ENCODE measurements at places on chromosomes 5 and 9. TPM values are rescaled to one million over a fixed set of nuclear protein-coding genes. Genes with fewer than 3 reads are reported as not detected.

SAXO1 gene
- total RNA-seq, result not detected

PROB1 gene
- 5.2 TPM for total RNA-seq

POLE3 gene
- 77.1 TPM for total RNA-seq

RAI14 gene
- 0.71 TPM for total RNA-seq

C5orf22 gene
- total RNA-seq, result 26.2 TPM

ADAMTS19 gene
- not detected for total RNA-seq

HAUS6 gene
- 25.3 TPM for total RNA-seq

IFNA21 gene
- total RNA-seq, result not detected

TMEM252 gene
- not detected for total RNA-seq

LRRTM2 gene
- total RNA-seq, result 0.07 TPM

SLC6A7 gene
- total RNA-seq, result not detected

RABL6 gene
- 107 TPM for total RNA-seq

MARCOL gene
- not detected for total RNA-seq

GPR151 gene
- not detected for total RNA-seq

SLC45A2 gene
- total RNA-seq, result 0.34 TPM

DMRTA1 gene
- not detected for total RNA-seq

NMUR2 gene
- not detected for total RNA-seq

MFAP3 gene
- total RNA-seq, result 30.4 TPM

GPR150 gene
- 0.54 TPM for total RNA-seq

FAM221B gene
- not detected for total RNA-seq

ECSCR gene
- total RNA-seq, result 0.76 TPM

CRHBP gene
- total RNA-seq, result 0.56 TPM

AGXT2 gene
- not detected for total RNA-seq

ADGRD2 gene
- not detected for total RNA-seq

GRPEL2 gene
- 28.8 TPM for total RNA-seq

SLC6A19 gene
- total RNA-seq, result not detected

F2RL1 gene
- 0.76 TPM for total RNA-seq

HAND1 gene
- not detected for total RNA-seq

DRD1 gene
- not detected for total RNA-seq

HACD4 gene
- total RNA-seq, result 11.0 TPM

STPG3 gene
- not detected for total RNA-seq

LCN9 gene
- total RNA-seq, result not detected

SLC27A6 gene
- total RNA-seq, result not detected

ACSL6 gene
- 26.6 TPM for total RNA-seq

ADAMTS6 gene
- total RNA-seq, result 1.1 TPM

MELK gene
- total RNA-seq, result 39.7 TPM

RALGPS1 gene
- total RNA-seq, result 3.8 TPM

CDX1 gene
- total RNA-seq, result not detected

DND1 gene
- 3.9 TPM for total RNA-seq

PNPLA7 gene
- 3.5 TPM for total RNA-seq

FCN2 gene
- total RNA-seq, result not detected

All from T-helper 1 cell treated with Interleukin-12 subunit alpha and Interleukin-12 subunit beta and Interleukin-4 antibody, amounts not matched to agents 30 ng/mL and 1 ng/mL, for 36 hours (primary cell).